ENCODE measurements at places on chromosomes 5 and 9.

GRCh38 chr5:121430538-121430937 is 421.1 kb upstream of the FTMT start:
- no peaks in the 10 kb centered on the region for H3K4me1 ChIP-seq
- H3K4me3 ChIP-seq = no peak overlapping the region

GRCh38 chr5:108523360-108523759 is 141.5 kb upstream of the FBXL17 start:
- no peaks in the 10 kb centered on the region for H3K4me1 ChIP-seq
- H3K27me3 ChIP-seq = no peaks in the 10 kb centered on the region
- no peaks in the 10 kb centered on the region for H3K36me3 ChIP-seq

DNA sequence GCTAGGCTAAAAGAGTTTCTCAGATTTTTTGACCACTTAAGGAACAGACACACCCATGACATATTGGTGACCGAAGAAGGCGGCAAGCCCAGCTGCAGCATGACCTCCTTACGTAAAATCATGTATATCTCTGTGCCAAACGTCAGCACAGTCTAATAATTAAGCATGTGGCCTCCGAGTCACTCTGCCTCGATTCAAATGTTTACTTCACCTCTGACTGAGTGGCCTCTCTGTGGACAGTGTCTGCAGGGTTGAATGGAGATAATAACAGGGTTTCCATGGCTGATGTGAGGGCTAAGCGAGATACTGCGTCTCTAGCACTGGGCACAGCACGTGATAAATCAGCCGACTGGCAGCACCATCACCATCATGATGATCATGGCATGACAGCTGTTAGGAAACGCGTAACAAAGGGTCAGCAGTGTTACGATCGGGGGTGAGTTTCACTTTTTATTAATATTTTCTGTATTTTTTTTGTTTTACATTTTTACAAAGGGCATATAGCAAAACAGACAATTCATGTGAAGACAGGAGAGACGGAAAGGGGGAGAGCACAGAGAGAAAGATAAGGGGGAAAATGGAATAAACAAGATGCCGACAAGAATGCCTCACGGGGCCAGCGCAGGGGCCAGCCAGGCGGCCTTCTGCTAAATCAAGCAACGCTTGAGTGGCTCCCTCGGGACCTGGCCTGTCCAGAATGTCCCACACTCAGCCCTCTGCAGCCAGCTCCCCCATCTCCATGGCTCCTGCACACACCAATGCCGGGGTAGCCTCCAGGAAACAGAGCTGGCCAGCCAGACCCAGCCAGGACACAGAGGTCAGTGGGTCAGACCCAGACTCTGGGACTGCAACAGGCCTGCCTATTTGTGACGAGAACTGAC is 60.3 kb downstream of the ADAMTS2 start:
- H3K27me3 ChIP-seq = no peaks in the 10 kb centered on the region
- H3K4me1 ChIP-seq = no peaks in the 10 kb centered on the region
- H3K27ac ChIP-seq = no peak overlapping the region
- no peak for DNase-seq
- no peaks in the 10 kb centered on the region for H3K36me3 ChIP-seq
- H3K4me3 ChIP-seq = no peak overlapping the region

DNA sequence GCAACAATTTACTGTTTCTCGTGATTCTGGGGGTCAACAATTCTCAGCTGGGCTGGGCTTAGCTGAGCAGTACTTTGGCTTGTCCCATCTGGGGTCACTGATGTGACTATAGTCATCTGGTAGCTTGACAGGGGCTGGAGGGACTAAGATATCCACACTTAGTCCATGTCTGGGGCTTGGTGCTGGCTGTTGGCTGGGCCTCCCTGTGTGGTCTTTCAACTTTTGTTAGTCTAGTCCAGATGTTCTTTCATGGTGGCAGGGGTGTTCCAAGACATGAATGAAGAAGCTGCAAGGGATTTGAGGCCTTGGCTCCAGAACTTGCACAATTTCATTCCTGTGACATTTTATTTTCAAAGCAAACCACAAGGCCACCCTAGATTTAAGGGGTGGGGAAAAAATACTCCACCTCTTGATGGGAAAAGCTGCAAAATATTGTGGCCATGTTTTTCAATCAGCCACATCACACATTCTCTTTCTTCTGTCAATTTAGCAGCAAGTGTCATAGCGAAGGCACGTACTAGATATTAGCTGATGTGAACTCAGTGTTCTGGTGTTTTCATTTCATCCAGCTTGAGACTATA is 59.2 kb downstream of the TSSK1B start:
- no peaks in the 10 kb centered on the region for H3K36me3 ChIP-seq
- no peak overlapping the region for H3K27ac ChIP-seq
- H3K4me3 ChIP-seq = no peak overlapping the region
- H3K4me1 ChIP-seq = peaks cover 10% of the 10 kb centered on the region
- H3K27me3 ChIP-seq = peaks cover 13% of the 10 kb centered on the region
- no peak for DNase-seq

DNA sequence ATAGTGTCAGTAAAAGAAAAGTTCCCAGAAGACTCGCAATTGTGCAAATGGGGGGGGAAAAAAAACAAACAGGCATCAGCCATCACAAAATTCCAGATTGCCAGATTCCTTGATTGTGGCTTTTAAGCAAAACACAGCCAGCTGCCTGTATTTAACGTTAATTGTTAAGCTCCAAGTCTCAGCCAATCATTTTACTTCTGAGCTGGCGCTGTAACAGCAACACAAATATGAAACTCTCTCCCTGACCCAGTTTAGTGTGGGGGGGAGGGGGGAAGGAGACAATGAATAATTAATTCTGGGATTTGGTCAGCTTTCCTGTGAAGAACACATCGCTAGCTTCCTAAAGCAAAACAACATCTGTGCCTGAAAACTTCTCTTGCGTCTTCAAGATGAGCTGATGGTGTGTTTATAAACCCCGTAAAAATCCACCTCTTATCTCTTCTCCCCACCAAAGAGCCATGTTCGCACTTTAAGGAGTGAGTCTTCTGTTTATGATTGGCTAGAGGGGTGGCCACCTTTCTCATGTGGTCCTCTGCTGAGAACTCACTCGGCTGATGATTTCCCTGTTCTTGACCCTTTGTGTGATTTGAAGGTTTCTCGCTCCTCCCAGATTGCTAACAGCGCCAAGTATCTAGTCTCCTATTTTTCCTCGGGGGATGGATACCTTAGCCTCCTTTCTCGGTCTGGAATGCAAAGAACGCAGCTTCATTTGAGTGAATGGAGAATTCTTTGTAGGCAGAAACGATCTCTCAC is 160.2 kb upstream of the DAPK1 start:
- H3K4me3 ChIP-seq = peak overlapping the region; percentile 61
- peaks cover 12% of the 10 kb centered on the region for H3K4me1 ChIP-seq
- no peaks in the 10 kb centered on the region for H3K36me3 ChIP-seq
- DNase-seq = no peak
- H3K27me3 ChIP-seq = peaks cover 11% of the 10 kb centered on the region

DNA sequence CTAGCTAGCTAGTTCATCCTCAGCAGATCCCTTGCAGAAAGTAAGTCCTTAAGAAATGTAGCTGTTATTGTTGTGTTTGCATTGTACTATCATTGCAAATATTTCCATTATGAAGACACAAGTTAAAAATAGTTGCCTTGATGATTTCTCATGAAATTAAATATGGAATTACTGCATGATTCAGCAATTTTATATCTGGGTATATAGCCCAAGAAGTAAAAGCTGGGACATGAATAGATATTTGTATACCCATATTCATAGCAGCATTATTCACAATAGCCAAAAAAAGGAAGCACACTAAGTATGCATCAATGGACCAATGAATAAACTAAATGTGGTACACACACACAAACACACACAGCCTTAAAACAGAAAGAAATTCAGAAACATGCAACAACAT is 6.8 kb downstream of the IFNB1 start:
- H3K27me3 ChIP-seq = no peaks in the 10 kb centered on the region
- no peak for DNase-seq
- H3K4me1 ChIP-seq = peaks cover 13% of the 10 kb centered on the region
- no peak overlapping the region for H3K4me3 ChIP-seq
- H3K36me3 ChIP-seq = no peaks in the 10 kb centered on the region

DNA sequence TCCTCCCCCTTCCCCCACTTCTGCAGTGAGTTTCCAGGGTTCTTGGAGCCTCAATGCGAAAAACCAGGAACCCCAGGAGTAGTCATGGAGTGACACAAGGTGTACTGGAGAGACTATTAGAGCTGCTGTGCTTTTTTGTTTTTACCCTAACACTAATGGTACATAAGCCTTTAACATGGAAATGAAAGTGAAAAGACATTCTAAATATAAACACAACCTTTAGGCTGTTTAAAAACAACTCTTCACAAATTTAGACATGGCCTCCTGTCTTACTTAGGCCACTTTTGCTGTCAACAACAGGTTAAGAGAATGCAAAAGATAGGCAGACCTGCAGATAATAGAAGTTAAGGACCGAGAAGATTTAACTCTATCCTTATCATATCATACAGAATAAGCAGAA is 232.2 kb downstream of the DENND1A start:
- no peak overlapping the region for H3K4me3 ChIP-seq
- DNase-seq = no peak
- no peaks in the 10 kb centered on the region for H3K4me1 ChIP-seq
- no peaks in the 10 kb centered on the region for H3K36me3 ChIP-seq
- H3K27me3 ChIP-seq = no peaks in the 10 kb centered on the region

- H3K27ac ChIP-seq = peak overlapping the region; percentile 96
- H3K36me3 ChIP-seq = peaks cover 35% of the 10 kb centered on the region
- H3K27me3 ChIP-seq = no peaks in the 10 kb centered on the region
- peaks cover 56% of the 10 kb centered on the region for H3K4me1 ChIP-seq
Observed at GRCh38 chr9:127803507-127804352, 1.0 kb downstream of the FPGS start.

DNA sequence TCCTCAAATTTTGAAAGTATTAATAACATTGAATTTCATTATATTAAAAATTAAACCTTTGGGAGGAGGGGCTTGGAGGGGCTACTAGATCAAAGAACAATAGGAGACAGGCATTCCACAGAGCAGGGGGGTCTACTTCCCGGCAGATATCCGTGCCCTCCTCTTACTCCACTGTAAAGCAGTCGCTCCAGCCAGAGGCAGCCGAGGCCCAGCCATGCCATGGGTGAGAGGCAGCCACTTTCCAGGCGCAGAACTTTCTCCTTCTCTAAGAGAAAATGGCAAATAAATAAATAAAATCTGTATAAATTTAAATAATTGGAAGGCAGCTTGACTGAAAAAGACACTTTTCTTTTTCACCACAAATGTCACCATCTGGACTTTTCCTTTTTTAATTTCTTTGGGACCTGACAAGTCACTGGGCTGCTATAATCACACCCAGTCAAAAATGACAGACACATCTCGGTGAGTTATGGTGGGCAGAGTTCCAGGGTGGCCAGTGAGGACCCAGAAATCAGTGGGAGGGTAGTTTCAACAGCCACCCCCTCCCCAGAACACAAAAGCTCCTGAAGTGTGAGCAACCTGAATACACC is 302.2 kb upstream of the SMARCA2 start:
- DNase-seq = no peak
- H3K4me1 ChIP-seq = no peaks in the 10 kb centered on the region
- H3K4me3 ChIP-seq = no peak overlapping the region
- no peaks in the 10 kb centered on the region for H3K27me3 ChIP-seq
- no peak overlapping the region for H3K27ac ChIP-seq

GRCh38 chr9:101650142-101650541 is 55.4 kb upstream of the PPP3R2 start:
- H3K4me3 ChIP-seq = no peak overlapping the region
- H3K27ac ChIP-seq = no peak overlapping the region
- no peaks in the 10 kb centered on the region for H3K27me3 ChIP-seq
- no peaks in the 10 kb centered on the region for H3K4me1 ChIP-seq
- DNase-seq = no peak

DNA sequence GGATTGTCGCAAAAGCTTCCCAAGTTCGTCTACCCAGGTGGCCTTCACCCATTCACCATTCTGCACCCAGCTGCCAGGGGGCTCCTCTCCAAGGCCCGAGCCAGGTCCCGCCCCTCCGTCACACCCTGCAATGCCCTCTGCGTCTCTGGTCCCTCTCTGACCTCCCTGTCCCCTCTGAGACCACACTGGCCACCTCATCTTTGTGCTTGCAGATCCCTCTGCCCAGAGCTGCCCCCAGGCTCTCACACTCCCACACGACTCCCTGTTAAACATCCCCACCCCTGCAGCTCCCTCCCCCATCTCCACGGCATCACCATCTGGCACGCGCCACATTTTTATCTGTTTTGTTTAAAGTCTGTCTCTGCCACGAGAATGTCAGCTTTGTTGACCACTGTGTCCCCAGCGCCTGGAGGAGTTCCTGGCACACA is 243.6 kb downstream of the PBX3 start:
- DNase-seq = no peak
- H3K4me1 ChIP-seq = no peaks in the 10 kb centered on the region
- H3K36me3 ChIP-seq = no peaks in the 10 kb centered on the region
- H3K27me3 ChIP-seq = no peaks in the 10 kb centered on the region
- H3K4me3 ChIP-seq = no peak overlapping the region
- H3K27ac ChIP-seq = no peak overlapping the region

DNA sequence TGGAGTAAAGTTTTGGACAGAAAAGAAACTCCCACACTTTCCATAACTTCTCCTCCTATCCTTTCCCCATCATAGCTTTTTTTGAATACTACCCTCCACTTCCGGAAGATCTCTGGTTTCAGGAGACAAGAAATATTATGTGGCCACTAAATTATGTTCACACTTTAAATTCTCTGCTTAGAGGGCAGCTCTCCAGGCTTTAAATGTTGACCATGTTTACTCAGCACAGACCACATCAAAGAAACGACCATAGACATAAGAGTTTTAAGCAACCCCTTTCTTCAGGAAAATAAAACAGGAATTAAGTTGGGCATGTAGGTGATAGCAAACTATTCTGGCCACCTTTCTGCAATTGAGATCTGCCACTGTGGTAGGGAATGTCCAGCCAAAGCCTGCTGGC is 97.8 kb downstream of the PIK3R1 start:
- H3K27ac ChIP-seq = no peak overlapping the region
- no peak for DNase-seq
- H3K36me3 ChIP-seq = no peaks in the 10 kb centered on the region
- H3K4me1 ChIP-seq = no peaks in the 10 kb centered on the region

- H3K4me3 ChIP-seq = no peak overlapping the region
- no peaks in the 10 kb centered on the region for H3K27me3 ChIP-seq
- DNase-seq = no peak
- H3K4me1 ChIP-seq = peaks cover 90% of the 10 kb centered on the region
Observed at GRCh38 chr9:136621019-136621733, 41.5 kb upstream of the EGFL7 start.

GRCh38 chr9:21674894-21675293 is 127.5 kb upstream of the MTAP start:
- H3K27me3 ChIP-seq = peaks cover 10% of the 10 kb centered on the region
- H3K4me1 ChIP-seq = no peaks in the 10 kb centered on the region
- no peak for DNase-seq
- H3K27ac ChIP-seq = no peak overlapping the region
- H3K36me3 ChIP-seq = no peaks in the 10 kb centered on the region

- no peak for DNase-seq
- H3K4me3 ChIP-seq = no peak overlapping the region
- no peaks in the 10 kb centered on the region for H3K36me3 ChIP-seq
- no peaks in the 10 kb centered on the region for H3K27me3 ChIP-seq
Observed at GRCh38 chr5:163978897-163979296, 473.5 kb downstream of the MAT2B start.

- DNase-seq = no peak
- peaks cover 43% of the 10 kb centered on the region for H3K36me3 ChIP-seq
- H3K4me1 ChIP-seq = no peaks in the 10 kb centered on the region
- no peak overlapping the region for H3K4me3 ChIP-seq
Observed at GRCh38 chr9:132892400-132892799, 13.7 kb downstream of the SPACA9 start.

GRCh38 chr5:136814619-136815378 is 449.5 kb upstream of the TRPC7 start:
- H3K4me3 ChIP-seq = no peak overlapping the region
- no peaks in the 10 kb centered on the region for H3K27me3 ChIP-seq
- no peak overlapping the region for H3K27ac ChIP-seq
- DNase-seq = no peak
- no peaks in the 10 kb centered on the region for H3K4me1 ChIP-seq
- H3K36me3 ChIP-seq = no peaks in the 10 kb centered on the region

Measured in common myeloid progenitor, CD34-positive (primary cell).